ENCODE measurements at places on chromosomes 12 and 14.

- no peak for DNase-seq
Observed at GRCh38 chr12:39074063-39074462, 168.7 kb upstream of the CPNE8 start.

- peak; percentile 22 for DNase-seq
Observed at GRCh38 chr12:57759360-57759980, 4.6 kb downstream of the MARCHF9 start.

DNA sequence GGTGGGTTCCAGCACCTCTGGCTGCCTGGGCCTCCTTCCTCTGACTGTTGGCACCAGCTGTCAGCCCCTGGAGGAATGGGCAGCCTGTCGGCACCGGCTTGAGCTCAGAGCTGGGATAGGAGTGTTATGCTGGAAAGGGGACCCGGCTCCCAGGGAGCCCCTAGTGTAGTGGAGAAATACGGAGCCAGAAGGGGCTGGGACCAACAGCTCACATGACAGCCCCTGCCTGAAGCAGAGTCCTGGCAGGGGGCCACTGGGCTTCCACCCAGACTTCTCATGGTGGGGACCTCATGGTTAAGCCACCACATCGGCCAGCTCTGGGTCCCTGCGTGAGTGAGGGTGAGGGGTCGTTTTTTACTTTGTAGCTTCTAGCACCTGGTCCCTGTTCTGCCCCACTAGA, 174.5 kb downstream of the TSPAN9 start:
- no peak for DNase-seq

- no peak for DNase-seq
Observed at GRCh38 chr12:2733493-2734355, 61.0 kb upstream of the FKBP4 start.

GRCh38 chr12:12128670-12129069, 57.9 kb downstream of the BCL2L14 start:
- no peak for DNase-seq

GRCh38 chr12:49792976-49793580, 35.1 kb downstream of the NCKAP5L start:
- no peak for DNase-seq

- no peak for DNase-seq
Observed at GRCh38 chr12:82862069-82862841, 175.5 kb downstream of the TMTC2 start.

GRCh38 chr12:66637699-66638301, 41.1 kb downstream of the GRIP1 start:
- DNase-seq = no peak

- DNase-seq = no peak
Observed at GRCh38 chr14:105466531-105467248, 7.9 kb upstream of the CRIP2 start.

- no peak for DNase-seq
Observed at GRCh38 chr14:86321151-86321550, 791.2 kb downstream of the FLRT2 start.

- no peak for DNase-seq
Observed at GRCh38 chr14:82447586-82447985, 913.9 kb upstream of the SEL1L start.

GRCh38 chr12:64687816-64688215, 71.4 kb downstream of the GNS start:
- no peak for DNase-seq

- no peak for DNase-seq
Observed at GRCh38 chr12:48424644-48425043, 47.7 kb upstream of the ANP32D start.

GRCh38 chr14:99212646-99213045, 59.4 kb downstream of the BCL11B start:
- DNase-seq = no peak

DNA sequence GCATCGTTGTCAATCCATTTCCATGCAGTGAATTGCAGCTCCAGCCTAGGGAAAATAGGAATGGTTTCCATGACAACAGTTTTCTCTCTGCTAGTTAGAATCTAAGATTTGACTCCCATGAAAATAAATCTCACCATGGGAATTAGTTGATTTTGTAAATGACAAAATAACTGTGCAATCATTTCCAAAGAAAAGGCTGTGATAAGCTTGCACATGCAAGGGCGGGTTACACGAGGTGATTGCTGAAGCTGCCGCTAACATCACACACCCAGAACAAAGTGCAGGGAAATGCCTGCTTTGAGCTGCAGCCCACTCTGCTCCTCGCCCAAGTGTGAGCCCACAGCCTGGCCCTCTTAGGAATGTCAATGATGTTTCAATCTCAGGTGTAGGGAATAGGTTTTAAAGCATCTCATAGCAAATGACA, 53.8 kb downstream of the TRIM9 start:
- no peak for DNase-seq

- no peak for DNase-seq
Observed at GRCh38 chr14:101355284-101355683, 206.0 kb upstream of the DIO3 start.

GRCh38 chr14:105059925-105060565, 5.2 kb downstream of the GPR132 start:
- no peak for DNase-seq

GRCh38 chr12:32052212-32052713, 54.4 kb upstream of the BICD1 start:
- no peak for DNase-seq

DNA sequence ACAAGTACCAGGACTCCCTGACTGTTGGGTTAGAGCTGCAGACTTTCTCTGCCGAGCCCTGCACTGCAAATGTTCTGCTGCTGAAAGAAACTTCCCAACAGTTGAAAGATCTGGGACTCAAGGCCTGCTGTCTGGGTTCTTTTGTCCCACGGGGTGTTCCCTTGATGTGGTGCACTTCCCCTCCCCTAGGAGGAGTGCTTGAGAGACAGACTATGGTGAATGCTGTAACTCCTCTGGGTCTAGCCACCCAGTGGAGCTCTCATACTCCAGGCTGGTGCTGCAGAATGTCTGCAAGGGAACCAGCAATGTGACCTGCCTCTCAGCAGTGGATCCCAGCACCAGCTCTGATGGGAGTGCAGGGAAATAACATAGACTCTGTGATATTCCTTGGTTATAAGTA, 129.2 kb upstream of the SLCO1B1 start:
- DNase-seq = no peak

DNA sequence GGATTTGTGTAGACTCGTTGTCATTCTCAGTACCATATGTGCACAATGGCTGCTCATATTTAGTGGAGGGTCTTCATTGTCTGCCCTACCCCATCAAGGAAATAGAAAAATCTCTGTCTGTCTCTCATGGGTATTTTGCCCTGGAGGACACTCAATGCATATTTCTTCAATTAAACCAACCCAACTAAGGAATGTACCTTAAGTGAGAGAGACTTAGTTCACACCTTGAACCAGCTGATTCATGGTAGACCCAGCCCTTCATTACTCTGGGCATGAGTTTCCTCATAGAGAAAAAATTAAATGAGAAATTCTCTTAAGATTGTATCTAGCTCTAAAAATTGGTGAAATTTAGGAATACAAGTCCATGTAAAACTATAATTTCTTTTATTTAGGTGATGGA, 107.1 kb upstream of the PLEKHG7 start:
- no peak for DNase-seq

DNA sequence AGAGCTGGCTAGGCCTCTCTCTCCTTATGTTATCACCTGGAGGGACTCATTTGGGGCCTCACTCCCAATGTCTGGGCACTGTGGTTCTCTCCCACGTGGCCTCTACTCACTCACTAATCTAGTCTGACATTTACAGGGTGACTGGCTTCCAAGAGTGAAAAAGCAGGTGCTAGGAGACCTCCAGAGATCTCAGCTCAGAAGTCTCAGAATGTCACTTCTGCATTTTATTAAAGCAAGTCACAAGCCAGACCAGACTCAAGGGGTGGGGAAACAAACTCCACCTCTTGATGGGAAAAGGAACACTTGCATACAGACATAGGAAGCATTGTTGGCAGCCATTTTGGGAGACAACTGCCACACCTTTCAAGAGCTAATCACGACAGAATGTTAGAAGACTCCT, 175.9 kb downstream of the MON2 start:
- DNase-seq = no peak

DNA sequence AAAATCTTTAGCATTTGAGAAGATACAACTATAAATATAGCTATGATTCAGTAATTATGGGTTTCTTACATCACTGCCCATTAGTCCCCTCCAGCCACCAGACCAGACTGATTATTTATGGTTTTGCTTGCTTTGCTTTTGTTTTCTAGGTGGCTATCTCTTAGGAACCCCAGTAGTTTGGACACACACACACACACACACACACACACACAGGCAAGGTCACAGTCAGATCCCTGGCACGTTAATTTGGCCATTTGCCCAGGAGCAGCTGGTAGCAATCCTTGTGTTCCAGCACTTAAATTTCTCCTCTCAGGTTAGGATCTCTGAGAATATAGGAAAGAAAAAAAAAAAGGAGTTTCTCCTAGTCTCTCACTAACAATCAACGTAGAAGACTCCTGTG, 90.2 kb upstream of the RESF1 start:
- no peak for DNase-seq

GRCh38 chr12:110965574-110965973, 45.2 kb upstream of the MYL2 start:
- no peak for DNase-seq

DNA sequence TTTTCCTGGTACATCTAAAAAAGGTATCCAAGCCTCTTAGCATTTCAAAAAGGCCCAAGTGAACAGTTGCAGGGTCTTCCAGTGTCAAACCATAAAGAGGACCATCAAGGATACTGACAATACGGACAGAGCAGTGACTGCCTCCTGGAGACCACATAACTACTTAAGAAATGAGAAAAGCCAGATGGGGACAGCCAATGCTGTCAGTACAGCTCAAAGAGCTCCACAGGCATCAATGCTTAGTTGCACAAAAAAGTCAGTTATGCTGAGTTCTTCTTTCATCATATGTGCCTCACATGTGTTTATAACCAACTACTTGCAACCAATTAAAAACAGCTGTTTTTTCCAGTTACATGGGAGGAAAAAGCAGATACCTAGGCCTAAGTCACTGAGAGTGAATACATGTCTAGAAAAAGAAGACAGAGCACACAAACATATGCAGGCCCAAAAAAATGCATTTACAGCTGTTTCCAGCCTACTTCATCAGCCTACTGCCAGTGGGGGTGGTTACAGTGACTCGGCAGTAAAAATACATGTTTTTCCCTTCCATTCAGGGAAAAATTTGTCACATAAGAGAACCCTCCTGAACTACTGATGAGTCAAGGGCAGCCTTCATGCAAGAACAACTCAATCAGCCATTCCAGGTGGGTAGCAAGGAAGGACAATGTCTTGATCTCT, 84.0 kb downstream of the DCAF5 start:
- DNase-seq = peak; percentile 63

DNA sequence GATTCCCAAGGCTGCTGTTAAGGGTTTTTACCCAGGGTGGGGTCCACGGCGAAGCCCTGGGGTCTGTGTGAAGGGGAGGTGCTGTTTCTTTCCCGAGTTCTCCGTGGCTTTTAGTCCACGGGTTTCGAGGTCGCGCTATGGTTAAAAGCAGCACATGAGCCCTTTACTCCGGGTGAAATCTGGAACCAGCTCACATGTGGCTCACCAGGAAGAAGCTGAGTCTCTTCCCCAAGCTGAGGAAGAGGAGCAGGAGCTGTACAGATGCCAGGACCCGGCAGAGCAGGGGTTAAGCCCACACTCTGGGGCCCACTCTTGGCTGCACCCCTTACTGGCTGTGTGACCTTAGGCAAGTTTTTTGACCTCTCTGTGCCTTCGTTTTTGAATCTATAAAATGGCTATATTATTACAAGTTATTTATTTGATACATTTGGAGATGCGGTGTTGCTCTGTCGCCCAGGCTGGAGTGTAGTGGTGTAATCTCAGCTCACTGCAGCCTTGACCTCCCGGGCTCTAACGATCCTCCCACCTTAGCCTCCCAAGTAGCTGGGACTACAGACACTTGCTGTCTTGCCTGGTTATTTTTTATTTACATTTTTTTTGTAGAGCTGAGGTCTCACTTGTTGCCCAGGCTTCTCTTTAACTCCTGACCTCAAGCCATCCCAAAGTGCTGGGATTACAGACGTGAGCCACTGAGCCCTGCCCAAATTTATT, 266.3 kb downstream of the AACS start:
- no peak for DNase-seq

- DNase-seq = no peak
Observed at GRCh38 chr12:53207042-53207441, at the start of gene ITGB7. Gene ITGB7 (minus strand): TSS chr12:53207251. CDS start chr12:53200443, 6,808 bp downstream.

- no peak for DNase-seq
Observed at GRCh38 chr14:101096551-101096950, 193.0 kb upstream of the RTL1 start.

DNA sequence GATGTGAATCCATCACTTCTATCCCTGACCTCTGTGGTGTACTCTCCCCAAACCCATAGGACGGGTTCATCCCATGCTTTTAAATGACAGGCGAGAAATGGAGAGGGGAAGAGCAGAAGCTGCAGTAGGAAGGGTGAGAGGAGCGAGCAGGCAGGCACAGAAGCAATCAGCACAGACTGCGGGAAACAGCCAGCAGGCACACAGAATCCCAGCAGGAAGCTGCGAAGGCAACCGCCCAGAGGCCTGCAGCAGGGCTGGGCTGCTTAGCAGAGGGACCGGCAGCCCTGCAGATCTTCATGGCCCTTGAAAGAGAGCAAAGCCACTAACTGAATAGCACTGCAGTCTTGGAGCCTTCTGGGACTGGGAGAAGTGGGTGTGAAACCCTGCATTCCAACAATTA, 287.0 kb upstream of the FKBP4 start:
- no peak for DNase-seq

DNA sequence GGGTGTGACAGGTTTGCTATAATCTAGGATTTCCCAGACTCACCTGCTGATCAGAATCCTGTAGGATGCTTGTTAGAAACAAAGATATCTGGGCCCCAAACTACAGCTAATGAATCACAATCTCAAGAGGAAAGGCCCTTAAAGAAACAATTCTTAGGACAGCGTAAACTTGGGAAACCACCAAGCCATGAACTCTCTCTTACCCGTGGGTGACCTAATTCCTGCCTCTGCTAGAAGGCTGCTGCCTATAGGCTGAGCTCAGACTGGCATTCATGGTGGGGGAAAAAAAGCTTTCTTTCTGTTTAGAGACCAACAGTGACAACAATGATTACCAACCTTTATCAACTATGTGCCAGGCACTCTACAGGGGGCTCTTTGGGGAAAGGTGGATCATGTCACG, 213.9 kb upstream of the FKBP4 start:
- DNase-seq = no peak
